ENCODE measurements at places on chromosomes 3 and 15.
A peak's percentile ranks its signal among the peaks of the same experiment; 100 is the strongest.

DNA sequence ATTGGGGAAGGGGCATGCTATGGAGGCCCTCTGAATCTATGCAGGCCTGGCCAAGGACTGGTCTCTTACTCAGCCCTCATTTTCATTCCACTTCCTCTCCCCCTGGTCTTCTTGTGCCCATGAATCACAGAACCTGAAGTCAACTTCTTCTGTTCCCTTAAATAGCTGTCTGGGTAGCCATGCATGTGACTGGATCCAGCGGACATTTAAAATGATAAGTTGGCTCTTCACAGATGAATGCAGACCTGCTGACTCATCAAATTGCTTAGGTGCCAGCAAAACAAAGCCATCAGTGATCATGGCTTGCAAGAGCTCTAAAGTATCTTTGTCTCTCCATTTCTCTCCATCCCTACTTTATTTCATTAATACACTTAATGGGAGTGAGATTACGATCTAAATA lies 90.1 kb upstream of the CADPS start:
- DNase-seq = no peak

DNA sequence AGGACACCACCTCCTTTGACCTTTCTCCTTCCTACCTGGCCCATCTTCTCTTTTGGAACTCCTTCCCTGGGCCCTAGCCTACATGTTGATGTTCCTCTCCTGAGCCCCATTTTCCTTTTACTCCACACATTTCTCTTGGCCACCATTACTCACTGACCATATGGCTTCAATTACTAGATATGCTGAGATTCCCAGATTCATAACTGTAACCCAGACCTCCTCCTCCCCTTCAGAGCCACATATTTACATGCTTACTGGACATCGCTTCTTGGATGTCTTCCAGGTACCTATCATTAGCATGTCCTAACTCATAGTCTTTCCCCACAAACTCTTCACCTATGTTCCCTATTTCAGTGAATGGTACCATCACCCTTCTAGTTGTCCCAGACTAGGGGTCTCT lies 24.4 kb upstream of the TRIM59 start:
- DNase-seq = no peak

- DNase-seq = no peak
Measured at GRCh38 chr15:35876762-35877161, 330.8 kb upstream of the DPH6 start.

DNA sequence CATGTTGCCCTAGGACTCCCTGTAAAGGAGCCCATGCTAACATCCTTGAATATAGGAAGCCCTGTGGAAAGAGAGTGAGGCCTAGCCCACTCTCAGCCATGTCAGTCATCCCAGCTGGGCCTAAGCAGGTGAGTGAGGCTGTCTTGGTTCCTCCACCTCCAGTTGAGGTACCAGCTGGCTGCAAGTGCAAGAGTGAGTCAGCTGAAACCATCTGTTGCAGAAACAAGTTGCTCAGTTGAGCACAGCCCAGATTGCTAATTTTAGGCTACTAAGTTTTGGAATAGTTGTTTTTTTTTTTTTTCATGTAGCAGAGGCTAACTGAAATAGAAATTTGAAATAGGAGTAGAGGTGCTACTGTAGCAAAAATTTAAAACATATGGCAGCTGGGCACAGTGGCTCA lies 43.7 kb upstream of the ADPGK start:
- DNase-seq = no peak

- no peak for DNase-seq
Measured at GRCh38 chr15:78925956-78926743, 18.7 kb downstream of the CTSH start.

- DNase-seq = no peak
Measured at GRCh38 chr3:33218446-33219174, at the start of gene SUSD5. TSS of gene SUSD5 (minus strand) at chr3:33218810. CDS start at chr3:33218797, 13 bp downstream.

GRCh38 chr15:71647487-71647808 lies 162.9 kb upstream of the NR2E3 start:
- DNase-seq = no peak

DNA sequence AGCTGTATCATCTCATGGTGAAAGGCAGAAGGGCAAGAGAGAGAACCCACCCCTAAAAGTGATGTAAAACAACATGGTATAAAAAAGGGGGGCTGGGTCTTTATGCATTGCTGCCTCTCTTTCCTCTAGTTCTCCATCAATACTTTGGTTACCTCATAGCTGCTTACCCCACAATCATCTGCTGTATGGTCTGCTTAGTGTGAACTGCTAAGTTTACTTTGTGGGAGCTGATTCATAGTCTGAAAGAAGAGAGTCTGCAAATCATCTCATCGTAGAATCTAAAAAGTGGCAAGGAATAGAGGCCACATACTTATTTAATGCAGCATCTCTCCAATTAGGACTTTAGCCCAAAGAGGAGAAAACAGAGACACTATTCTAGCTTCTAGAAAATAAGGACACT lies 546.8 kb downstream of the GBE1 start:
- no peak for DNase-seq

DNA sequence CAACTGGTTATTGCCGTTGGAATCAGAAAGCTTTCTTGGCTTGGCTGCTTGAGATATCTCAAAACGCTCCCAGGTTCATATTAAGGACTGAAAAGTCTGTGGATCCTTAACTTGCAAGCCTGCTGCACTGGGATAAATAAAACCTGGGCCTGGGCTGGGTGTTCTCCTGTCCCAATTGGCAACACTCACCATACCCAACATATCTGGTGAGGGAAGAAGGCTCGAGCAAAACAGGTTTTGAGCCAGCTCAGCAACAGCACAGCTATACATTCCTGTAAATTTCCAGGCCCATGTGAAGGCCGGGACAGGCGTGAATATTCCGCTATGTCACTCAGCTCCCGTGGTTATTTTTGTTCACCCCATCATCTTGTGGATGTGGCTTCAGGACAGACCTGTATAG lies 169.0 kb upstream of the BCL6 start:
- DNase-seq = no peak

DNA sequence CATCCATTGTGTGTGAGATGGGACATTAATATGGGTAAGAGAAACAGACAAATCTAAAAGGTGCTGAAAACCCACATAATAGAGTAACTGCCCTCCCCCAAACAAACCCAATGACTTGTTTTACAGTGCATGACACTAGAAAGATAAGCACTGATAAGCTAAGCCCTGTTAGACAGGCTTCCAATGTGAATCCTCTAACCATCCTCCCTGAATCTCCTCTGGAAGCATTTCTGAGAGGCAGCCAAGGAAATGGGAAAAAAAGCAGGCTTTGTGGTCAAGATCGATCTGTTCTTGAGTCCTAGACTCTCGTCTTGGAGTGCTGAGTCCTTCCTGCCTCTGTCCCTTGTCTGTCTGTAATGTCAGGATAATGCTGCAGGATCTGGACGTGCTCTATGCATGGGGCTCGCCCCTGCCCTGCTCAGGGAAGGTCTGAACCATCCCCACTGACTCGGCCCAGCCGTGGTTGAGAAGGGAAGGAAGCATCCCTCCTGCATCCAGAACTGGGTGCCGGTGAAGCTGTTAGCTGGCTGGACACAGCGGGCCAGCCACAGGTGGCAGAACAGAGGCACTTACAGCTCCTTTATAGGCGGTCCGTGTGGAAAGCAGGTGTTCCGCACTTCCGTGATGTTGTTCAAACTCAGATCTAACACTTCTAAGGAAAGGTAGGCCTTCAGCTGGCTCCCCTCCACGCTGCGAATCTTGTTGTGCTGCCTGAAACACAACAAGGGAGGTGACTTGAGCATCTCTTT lies 84.1 kb downstream of the LRIG1 start:
- DNase-seq = no peak

GRCh38 chr15:38708672-38709180 lies 144.1 kb upstream of the RASGRP1 start:
- DNase-seq = no peak

- DNase-seq = peak; percentile 13
Measured at GRCh38 chr3:194203482-194204041, 67.6 kb downstream of the HES1 start.

- DNase-seq = no peak
Measured at GRCh38 chr15:93126599-93126998, 37.6 kb upstream of the RGMA start.

DNA sequence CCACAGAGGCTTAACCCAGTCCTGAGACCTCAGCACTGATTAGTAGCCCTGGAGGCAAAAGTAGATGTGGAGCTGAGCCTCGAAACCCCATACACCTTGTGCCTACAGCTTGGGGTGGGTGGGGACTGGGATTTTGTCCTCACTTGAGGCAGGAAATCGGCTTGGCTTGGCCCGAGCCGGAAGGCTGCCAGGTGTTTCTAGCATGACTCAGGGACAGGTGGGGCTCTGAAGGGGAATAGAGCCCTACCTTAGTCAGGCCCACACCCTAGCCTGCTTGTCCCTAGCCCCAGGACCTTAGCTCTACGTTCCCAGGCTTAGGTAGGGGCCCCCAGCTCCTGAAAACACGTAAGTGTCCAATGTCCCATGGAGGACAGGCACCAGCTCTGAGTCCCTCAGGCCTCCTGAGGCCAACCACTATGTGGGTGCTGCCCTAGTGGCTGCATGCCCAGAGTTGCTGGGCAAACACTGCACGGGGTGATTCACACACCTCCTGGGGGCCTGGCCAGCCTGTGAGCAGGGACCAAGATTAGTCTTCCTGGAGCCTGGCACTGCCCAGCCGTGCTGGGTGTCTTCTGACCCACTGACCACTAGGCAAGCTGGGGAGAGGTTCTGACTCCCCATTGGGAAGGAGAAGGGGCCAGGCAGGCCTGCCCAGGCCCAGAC lies 3.1 kb downstream of the MST1R start:
- no peak for DNase-seq

DNA sequence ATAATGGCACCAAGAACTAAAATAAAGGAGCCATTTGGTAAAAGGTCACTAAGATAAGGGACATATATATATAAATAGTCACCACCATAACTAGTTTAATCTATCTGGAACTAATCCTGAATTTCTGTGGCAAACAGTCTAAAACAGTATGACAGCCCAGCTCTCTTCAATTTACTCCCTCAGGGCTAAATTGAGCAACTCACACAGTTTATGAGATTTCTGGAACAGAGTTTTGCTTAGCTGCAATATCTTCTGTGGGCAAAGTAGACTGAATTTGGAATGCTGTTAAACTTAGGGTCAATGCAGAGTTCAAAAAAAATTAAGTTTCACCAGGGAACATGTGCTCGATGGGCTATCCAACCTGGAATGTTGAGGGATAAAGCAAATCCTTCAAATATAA lies 70.1 kb upstream of the VEPH1 start:
- no peak for DNase-seq

DNA sequence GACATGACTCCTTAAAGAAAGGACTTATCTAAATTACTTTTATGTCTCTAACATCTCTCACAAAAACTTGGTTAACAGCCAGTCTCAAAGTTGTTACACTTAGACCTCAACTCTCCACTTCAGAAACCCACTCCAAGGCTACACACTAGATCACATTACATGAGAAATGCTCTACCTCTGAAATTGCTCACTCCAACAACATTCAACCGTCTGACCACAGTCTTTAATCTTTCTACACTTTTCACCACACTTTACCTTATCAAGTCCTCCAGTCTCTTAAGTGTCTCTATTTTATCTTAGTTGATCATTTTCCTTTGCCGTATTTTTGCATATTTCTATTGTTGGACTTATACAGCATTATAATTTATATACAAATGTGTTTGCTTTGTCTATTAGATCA lies 5.8 kb downstream of the SLC12A6 start:
- DNase-seq = peak; percentile 19

- no peak for DNase-seq
Measured at GRCh38 chr3:87801409-87801808, 257.4 kb downstream of the CGGBP1 start.

- DNase-seq = no peak
Measured at GRCh38 chr3:3448468-3448867, 269.0 kb upstream of the CRBN start.

- no peak for DNase-seq
Measured at GRCh38 chr3:24589931-24590880, 95.6 kb upstream of the THRB start.

GRCh38 chr3:23252122-23252521 lies 49.0 kb downstream of the UBE2E2 start:
- no peak for DNase-seq

DNA sequence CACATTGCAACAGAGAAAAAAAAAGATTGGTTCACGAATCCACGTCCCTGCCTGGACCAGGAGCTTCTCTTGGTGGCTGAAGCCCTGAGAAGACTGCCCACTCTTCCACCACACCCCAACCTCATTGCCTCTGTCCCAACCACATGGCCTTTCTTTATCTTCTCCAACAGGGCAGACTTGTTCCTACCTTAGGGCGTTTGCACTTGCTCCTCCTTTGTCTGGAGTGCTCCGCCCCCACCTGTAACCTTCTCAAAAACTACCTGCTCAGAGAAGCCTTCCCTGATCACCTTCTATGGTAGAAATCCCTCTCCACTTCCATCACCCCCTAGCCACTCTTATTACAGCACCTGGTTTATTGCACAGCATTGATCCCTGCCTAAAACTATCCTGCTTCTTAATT lies 64.7 kb downstream of the ITGA11 start:
- DNase-seq = no peak

- DNase-seq = no peak
Measured at GRCh38 chr3:16399473-16399872, 114.0 kb downstream of the RFTN1 start.

- DNase-seq = no peak
Measured at GRCh38 chr3:124986192-124987143, 51.9 kb upstream of the MUC13 start.
